ENCODE measurements at places on chromosomes 6 and 20. TPM values are rescaled to one million over a fixed set of nuclear protein-coding genes. Genes with fewer than 3 reads are reported as not detected.

DNA sequence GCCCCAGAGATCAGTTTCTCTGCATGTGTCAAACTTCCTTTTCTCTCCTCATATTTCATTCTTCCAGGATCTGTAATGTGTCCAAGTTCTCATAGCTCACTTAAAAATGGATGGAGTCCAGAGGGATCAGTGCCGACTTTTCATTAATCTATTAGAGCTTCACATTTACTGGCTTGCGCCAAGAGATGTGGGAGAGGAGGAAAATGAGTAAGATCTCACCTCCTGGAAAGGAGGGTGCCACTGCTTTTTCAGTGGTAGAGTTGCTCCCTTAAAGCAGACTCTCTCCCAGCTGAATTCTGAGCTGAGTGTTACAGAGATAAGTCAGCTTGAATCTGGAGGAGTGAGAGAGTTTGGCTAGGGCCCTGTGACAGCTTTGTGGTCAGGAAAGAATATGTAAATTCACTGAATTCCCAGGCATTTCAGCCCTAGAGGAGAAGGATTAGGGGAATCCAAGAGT lies 175.9 kb downstream of the SOX4 start:
- H3K27me3 ChIP-seq = no peaks in the 10 kb centered on the region
- peaks cover 6% of the 10 kb centered on the region for H3K4me1 ChIP-seq

DNA sequence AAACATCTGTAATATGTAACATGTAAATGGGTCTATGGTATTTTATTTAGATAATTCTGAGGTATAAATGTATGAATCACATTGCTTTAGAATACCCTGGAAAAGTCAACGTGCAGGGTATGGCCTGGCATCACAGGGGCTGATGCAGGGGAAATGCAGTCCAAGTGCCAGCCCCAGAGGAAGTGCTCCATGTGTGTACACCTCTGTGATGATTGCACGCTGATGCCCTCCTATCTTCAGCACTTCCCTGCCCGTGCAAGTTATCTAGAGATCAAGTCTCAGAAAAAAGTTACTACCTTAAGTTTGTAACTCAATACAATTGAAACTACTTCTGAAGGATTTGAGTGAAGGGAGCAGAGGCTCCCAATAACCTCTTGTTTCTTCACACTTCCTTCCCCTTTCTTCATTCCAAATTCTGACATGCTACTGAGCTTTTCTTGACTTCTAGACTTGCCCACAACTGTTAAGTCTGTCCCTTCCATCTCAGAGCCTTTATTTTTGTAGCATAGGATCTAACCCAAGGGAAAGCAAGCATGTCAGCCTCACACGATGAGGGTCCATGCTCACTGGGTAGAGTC lies 2.2 kb downstream of the SMLR1 start:
- H3K4me1 ChIP-seq = no peaks in the 10 kb centered on the region
- no peaks in the 10 kb centered on the region for H3K27me3 ChIP-seq
- H3K4me3 ChIP-seq = no peak overlapping the region
- DNase-seq = no peak
- no peak overlapping the region for H3K27ac ChIP-seq

DNA sequence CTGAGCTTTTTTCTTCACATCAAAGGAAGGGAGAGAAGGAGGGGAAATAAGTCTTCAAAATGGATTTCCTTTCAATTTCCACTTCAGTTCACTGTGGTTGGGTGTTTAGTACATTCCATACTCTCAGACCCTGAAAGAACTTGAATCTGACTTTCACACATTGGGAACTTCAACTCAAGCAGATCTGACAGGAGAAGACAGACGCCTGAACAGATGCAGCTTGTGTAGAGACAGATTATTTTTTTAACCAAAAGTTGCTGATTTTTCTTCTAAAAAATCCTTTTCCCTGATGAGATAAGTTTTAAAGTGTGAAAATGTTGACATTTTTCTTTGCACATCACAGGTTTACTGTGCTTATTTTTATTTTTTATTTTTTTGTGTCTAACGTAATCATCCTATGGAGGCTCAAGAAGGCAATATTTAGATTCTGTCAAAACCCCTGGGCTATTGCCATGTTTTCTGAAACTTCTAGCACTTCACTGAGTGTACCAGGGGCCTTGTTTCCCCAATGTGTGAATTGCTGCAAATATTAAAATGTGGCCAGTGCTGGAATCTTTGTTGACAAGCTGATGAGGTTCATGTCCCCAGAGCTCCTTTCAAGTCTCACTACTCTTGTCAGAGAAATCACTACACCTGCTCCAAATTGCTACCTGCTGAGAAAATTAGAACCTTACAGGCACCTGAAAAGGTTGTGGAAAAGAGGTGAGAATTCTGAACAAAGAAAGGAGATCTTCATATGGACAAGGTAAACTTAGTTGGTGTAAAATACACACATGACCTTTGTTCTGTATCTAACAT lies 214.8 kb upstream of the BTBD3 start:
- DNase-seq = no peak
- no peak overlapping the region for H3K4me3 ChIP-seq
- H3K27ac ChIP-seq = no peak overlapping the region
- H3K4me1 ChIP-seq = no peaks in the 10 kb centered on the region
- no peaks in the 10 kb centered on the region for H3K27me3 ChIP-seq

DNA sequence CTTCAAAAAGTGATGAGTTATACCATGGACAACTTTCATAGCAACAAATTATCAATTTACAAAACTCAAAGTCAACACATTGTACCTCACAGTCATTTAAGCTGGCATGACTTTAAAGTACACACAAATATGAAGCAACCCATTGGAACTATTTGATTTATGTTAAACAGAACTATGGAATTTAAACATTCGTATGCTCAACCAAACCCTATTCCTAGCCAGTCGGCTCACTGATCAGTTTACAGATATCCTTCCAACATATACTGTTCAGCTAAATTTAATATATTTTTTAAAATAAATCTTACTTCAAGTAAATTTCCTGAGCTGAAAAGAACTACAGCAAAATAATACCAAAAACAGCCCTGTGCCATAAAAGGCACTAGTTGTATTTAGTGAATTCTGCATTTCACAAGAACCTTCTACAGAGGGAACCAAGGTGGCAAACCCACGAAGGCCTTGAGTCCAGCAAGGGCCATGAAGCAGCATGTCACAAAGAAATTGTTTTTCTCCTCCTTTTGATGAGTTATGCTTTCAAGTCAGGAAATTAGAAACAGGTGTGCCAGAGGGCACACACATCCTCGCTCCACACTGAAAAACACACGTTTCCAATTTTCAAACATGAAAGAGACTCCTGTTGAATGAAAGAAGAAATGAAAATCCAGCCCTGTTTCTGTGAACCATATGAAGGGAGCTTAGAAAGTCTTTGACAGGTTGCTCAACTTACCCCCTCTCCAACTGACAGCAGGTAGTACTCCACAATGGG lies 122.8 kb downstream of the TASP1 start:
- no peaks in the 10 kb centered on the region for H3K27me3 ChIP-seq
- H3K36me3 ChIP-seq = no peaks in the 10 kb centered on the region
- DNase-seq = no peak
- H3K4me1 ChIP-seq = no peaks in the 10 kb centered on the region
- no peak overlapping the region for H3K27ac ChIP-seq

DNA sequence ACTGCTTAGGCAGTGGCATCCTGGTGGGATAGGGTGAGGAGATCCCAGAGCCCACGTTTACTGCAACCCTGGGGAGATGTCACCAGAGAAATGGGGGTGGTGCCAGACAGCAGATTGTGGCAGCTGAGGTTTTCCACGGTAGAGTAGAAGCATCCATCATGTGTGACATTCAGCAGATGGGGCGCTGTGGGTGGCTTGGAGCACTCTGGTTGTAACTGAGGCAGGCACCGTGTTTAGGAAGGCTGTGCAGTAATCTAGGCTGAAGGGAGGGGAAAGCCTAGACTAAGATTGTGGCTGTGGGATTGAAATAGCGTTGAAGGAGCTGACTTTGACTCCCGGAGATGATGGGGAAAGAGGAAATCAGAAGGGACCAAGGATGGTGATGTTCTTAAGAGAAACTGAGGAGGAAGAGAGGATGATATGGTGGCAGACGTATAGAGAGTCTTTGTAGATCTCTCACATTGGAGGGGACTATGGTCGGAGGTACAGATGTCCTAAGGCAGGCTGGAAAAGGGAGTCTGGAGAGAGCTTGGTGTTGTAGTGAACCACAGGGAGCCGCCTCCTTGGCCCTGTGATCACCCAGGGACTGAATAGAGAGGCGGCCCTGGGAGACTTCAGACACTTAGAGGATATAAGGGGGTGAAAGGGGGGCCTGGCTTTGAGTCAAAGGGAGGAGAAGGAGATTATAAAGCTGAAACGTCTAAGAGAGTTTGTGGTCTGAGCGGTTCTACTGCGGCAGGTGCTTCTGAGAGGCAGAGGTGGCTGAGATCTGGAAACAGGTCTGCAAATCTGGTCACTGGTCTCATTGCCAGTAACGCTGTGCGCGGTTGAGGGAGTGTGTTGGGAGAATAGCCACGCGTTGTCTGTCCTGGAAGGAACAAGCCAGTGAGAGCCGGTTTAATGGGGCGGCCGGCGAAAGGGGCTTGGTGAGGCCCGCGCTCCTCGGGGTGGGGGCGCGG lies 792 bp upstream of the MICA start:
- no peaks in the 10 kb centered on the region for H3K36me3 ChIP-seq
- no peak overlapping the region for H3K4me3 ChIP-seq
- peak overlapping the region; percentile 91 for H3K27ac ChIP-seq
- H3K4me1 ChIP-seq = peaks cover 25% of the 10 kb centered on the region
- peak; percentile 54 for DNase-seq

DNA sequence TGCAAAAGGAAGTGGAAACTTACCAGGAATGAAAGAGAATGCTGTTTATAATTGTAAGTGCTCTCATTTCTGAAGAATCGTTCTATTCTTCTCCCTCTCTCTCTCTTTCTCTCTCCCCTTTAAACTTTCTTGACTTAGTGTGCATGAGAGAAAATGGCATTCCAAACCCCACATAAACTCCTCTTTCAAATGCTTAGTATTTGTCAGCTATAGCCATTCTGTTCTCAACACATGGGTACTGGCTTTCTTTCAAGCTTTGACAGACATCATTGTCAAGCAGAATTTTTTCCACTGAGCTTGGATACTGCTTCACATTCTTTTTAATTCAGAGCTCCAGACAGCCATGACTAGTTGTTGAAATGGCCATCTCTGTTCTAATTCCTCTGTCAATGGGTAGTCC lies 51.1 kb upstream of the PREP start:
- no peaks in the 10 kb centered on the region for H3K36me3 ChIP-seq
- no peaks in the 10 kb centered on the region for H3K4me1 ChIP-seq
- no peak for DNase-seq
- H3K27me3 ChIP-seq = no peaks in the 10 kb centered on the region
- H3K27ac ChIP-seq = no peak overlapping the region

DNA sequence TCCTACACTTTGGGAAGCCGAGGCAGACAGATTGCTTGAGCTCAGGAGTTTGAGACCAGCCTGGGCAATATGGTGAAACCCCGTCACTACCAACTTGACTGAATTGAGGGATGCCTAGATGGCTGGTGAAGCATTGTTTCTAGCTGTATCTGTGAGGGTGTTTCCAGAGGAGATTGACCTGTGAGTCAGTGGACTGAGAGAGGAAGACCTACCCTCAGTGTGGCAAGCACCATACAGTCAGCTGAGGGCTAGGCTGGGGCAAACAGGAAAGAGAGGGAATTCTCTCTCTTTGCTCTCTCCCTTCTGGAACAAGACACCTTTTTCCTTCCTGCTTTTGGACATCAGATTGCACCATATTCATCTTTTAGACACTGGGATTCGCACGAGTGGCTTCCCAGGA lies 3.7 kb upstream of the ZUP1 start:
- no peaks in the 10 kb centered on the region for H3K27me3 ChIP-seq
- H3K27ac ChIP-seq = no peak overlapping the region
- no peak overlapping the region for H3K4me3 ChIP-seq
- H3K36me3 ChIP-seq = no peaks in the 10 kb centered on the region

GRCh38 chr6:35054106-35054742 lies 86.9 kb downstream of the TCP11 start:
- peaks cover 4% of the 10 kb centered on the region for H3K36me3 ChIP-seq
- H3K4me1 ChIP-seq = peaks cover 54% of the 10 kb centered on the region
- H3K4me3 ChIP-seq = no peak overlapping the region
- no peak overlapping the region for H3K27ac ChIP-seq

LST1 gene
- total RNA-seq = 2.5 TPM

HSP90AB1 gene
- 669 TPM for total RNA-seq

KCNQ5 gene
- total RNA-seq = 14.6 TPM

Measured in thyroid gland (tissue), 4 donors.